ENCODE measurements at places on chromosomes 6 and 20.

DNA sequence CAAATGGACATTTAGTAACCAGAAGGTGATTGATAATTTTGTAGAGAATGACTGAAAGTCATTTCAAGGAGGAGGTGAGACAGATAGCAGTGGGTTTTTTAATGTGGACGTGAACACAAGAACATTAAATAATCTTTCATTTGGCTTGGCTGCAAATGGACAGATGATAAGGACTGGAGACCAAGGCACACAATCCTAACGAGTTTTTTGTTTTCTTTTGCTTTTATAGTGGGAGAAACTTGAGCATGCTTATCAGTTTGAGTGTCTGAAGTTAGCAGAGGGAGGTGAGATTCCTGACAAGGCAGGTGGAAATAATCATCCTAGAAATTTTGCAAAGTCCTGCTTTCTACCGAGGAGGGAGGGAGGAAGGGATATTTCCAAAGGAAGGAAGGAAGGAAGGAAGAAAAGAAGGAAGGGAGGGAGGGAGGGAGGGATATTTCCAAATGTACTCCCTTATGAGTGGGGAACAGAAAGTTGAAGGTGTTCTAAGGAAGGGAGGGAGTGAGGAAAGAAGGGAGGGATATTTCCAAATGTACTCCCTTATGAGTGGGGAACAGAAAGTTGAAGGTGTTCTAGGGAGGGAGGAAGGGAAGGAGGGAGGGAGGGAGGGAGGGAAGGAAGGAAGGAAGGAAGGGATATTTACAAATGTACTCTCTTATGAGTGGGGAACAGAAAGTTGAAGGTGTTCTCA, 63.1 kb downstream of the RNF217 start:
- DNase-seq = no peak

- no peak for DNase-seq
Measured at GRCh38 chr6:137219664-137220252, 573 bp upstream of the IFNGR1 start.

- peak; percentile 86 for DNase-seq
Measured at GRCh38 chr6:16683641-16684194, 77.5 kb downstream of the ATXN1 start.

DNA sequence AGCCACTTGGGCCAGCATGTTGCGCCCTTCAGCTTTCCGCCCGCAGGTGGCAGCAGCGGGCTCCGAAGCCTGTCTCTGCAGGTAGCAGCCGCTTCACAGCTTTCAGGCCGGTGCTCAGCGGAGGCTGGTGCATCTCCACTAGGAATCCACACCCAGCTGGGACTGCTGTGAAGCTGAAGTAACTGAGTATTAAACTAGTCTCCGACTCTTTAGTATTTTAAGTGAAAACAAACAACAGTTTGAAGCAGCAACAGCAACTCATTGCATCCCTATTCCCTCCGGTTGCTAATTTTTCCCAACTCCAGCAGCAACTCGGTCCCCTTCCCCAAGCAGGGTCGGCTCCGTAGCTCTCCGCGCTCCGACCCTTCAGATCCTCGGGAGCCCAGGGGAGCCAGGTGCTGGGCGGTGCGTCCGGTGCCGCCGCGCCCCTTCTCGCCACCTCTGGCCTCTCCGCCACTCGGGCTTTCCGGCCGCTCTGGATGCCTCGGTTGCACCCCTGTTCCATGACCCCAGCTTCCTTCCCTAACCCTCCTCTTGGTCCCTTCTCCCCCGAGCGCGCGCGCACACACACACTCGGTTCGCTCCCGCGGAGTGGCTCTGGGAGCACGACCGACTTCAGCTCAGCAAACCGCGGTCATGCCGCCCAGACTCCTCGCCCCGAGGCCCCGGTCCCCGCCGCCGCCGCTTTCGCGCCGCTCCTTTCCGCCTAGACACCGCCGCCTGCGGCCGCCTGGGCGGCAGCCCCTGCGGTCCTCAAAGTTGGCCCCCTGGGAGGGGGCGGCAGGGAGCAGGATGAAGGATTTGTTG, 765 bp upstream of the NKAIN2 start:
- peak; percentile 43 for DNase-seq

DNA sequence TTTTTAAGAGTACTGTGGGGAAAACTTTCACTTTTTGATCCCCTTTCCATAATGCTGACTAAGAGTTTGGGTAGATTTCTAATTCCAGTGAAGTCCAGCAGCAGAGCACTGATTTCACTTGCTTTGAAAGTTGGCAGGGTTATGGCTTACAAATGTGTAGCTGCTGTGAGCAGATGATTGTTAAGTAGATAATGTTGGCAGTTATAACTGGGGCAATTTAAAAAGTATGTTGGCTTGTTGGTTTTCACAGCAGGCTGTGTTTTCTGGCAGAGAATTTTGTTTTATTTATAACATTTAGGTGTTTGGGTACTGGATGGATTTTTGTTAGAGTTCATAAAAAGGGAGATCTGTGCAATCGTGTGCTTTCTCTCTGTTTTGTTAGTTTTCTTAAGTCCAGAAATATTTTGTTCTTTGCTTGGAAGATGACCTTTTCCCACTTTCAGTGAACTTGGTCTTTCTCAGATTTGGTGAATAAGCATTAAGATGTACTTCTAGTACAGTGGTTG, 31.4 kb downstream of the AFDN start:
- DNase-seq = no peak

DNA sequence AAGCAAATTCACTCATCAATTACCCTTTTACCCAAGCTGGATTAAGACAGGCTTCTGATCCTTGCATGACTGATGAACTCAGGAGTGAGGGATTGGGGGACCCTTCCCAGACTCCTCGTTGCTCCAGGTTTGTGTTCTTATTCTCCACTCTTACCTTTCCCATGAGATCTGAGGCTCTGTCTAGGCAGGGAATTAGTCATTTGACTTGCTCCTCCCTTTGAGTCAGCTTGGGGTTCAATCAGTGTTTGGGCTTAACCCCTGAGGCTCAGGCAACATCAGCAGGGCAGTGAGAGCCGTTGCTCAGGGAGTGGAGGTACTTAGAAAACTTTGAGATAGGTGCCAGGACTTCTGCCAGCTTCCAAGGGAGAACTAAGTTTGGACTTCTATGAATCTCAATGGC, 20.7 kb upstream of the TOX2 start:
- no peak for DNase-seq

GRCh38 chr20:19121463-19121862, 91.0 kb upstream of the SLC24A3 start:
- DNase-seq = no peak

- DNase-seq = no peak
Measured at GRCh38 chr6:113148566-113148965, 708.6 kb upstream of the MARCKS start.

DNA sequence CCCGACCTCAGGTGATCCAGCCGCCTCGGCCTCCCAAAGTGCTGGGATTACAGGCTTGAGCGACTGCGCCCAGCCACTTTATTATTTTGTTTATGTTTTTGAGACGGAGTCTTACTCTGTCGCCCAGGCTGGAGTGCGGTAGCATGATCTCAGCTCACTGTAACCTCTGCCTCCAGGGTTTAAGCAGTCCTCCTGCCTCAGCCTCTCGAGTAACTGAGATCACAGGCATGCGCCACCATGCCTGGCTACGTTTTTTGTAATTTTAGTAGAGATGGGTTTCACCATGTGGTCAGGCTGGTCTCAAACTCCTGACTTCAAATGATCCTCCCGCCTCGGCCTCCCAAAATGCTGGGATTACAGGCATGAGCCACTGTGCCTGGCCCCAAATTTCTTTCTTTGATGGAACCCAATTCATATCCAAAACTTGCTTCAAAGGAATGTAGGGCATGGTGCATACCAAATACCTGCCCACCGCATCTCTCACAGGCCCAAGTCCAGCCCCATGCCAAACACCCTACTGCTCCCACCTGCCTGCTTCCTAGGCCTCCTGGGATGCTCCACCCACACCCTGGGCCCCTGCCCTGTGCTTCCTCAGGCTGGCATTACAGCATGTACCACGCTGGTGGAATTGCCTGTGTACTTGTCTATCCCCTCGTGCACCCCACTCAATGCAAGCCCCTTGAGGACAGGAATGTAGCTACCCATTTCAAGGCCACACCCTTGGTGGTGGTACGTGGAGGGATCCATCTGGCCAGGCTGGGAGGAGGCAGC, 4.9 kb upstream of the HMGA1 start:
- DNase-seq = no peak

- DNase-seq = peak; percentile 97
Measured at GRCh38 chr6:26223650-26224546, 136.7 kb downstream of the HFE start.

- peak; percentile 61 for DNase-seq
Measured at GRCh38 chr6:108203189-108204112, 37.6 kb downstream of the NR2E1 start.

GRCh38 chr6:155599561-155599960, 143.9 kb upstream of the NOX3 start:
- no peak for DNase-seq

DNA sequence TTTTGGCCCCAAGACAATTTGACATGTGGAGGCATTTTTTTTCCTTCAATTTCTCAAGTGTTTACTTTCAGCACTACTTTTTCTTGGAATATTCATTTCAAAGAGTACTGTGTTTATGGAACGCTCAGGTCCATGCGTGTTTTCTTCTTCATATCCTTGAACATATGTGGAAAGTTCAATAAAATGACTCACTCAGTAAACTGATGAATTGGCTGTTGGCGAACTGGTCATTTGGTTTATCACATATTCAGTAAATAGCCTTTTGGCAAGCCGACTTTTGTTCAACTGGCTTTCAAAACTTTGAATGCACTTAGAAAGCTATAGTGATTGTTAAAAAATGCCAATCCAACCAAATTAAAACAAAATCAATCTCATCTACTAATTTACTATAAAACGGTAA, 964.6 kb upstream of the SLC35B3 start:
- no peak for DNase-seq

DNA sequence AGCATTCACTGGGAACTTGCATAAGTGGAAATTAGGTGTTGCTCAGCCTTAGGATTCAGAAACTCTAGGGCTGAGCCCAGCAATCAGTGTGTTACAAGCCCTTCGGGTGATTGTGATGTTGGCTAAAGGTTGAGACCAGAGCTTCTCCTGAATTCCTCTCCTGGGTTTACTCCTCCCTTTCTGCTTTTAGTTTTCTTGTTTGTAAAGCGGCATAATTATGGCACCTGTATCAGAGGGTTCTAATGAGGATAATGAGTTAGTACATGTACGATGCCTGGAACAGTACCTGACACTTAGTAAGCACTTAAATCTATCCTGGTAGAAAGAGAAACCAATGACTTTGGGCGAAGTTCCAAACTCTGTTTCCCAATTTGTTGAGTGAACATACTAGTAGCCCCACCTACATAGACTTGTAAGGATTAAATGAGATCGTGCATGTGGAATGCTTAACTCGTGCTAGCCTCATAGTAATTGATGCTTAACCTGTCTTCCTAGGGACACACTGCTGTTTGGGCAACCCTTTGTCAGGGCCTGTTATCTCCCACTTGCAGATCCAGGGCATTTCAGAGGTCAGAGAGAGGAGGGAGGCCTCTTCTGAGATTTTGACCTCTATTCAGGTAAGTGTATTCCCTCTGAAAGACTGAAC, 932 bp upstream of the EZR start:
- DNase-seq = no peak

DNA sequence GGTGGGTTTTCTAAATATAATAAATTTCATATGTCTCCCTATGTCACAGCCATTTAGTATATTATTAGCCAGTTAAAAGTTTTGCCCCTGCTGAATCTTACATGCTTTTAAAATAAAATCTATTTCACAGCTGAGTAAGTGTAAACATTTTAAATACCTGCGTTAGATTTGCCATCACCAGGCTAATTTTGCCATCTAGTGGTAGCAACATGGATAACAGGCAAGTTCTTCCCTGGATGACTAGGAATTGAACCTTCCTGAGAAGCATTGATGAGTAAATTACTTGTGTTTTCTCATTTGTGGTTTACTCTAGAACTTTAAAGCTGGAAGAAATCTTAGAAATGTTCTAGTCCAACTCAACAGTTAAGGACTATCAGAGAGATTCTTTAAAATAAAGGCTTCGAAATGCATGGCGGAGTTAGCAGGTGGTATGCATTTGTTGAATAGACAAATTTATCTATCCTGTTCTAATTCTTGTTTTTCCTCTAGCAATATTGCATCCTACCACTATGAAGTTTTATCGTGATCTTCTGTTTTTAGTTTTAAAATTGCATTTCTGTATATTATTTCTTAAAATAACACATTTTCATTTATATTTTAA, 2.6 kb downstream of the PRSS35 start:
- peak; percentile 20 for DNase-seq

GRCh38 chr6:41335296-41335695, at the start of gene NCR2:
NCR2 (plus strand) TSS chr6:41335608; CDS start chr6:41335877, 269 bp downstream.
- no peak for DNase-seq
